ENCODE measurements at places on chromosomes 3 and 15.

GRCh38 chr3:176992978-176993377, 204.3 kb downstream of the TBL1XR1 start:
- no peak for DNase-seq

- no peak for DNase-seq
Measured at GRCh38 chr3:138653567-138653966, 45.0 kb downstream of the FAIM start.

DNA sequence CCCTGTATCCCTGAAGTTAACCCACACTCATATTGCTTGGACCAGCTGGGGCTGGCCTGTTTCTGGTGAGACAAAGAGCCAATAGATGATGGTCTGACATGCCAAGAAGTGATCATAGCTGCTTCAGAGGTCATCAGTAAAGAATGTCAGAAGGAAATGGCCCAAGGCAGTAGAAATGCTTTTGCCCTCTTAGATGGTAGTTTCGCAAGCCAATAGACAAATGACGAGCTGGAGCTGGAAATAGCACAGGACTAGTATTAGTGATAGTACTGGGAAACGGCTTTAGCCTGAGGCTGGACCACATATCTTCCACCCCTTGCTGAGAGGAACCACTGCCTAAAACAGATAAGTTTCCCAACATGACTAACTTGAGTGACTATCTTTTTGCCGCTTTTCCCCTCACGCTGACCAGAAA, 176.1 kb upstream of the THBS1 start:
- DNase-seq, result no peak

DNA sequence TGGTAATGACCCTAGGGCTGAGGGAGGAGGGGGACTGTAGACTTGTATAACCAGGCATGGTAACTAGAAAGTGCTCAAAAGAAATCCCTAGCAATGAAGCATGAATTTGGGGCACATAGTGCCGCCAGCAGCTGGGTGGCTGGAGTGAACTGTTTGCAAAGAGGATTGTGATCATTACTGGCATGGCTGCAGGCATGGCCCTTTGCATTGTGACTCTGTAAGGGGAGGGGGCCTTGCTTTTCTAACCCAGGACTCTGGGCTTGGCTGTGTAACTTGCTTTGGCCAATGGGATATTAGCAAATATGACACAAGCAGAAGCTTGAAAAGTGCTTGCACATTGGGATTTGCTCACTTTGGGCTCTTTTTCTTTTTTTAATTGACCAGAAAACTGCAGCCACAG, 112.5 kb upstream of the RAD18 start:
- no peak for DNase-seq

- DNase-seq, result no peak
Measured at GRCh38 chr3:65246561-65246960, 558.8 kb upstream of the ADAMTS9 start.

Measured in activated effector memory CD4-positive, alpha-beta T cell treated with anti-CD3 and anti-CD28 coated beads, Interleukin-2, amount 50 U/mL, for 16 hours (primary cell).